ENCODE measurements at places on chromosomes 4 and X. TPM values are rescaled to one million over a fixed set of nuclear protein-coding genes. Genes with fewer than 3 reads are reported as not detected.

DNA sequence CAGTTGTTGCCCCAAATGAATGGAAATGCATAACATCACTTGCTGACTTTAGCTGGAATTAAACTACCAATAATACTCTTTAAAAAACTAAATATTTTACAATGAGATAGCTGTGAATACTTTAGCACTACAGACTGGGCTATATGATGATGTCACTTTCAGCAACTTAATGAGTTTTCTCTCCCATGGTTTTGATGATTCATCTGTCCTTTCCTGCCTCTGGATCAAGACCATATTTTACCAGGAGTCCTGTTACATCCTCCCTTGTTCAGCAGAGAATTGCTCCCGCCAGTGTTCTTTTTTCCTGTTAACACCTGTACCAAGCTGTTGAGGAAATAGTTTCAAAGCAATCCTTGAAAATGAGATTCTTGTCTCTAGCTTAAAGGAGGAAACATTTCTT is 543.0 kb downstream of the SPRY1 start:
- H3K4me3 ChIP-seq: no peak overlapping the region
- H3K27ac ChIP-seq: no peak overlapping the region
- no peak for DNase-seq
- no peaks in the 10 kb centered on the region for H3K27me3 ChIP-seq
- H3K4me1 ChIP-seq: no peaks in the 10 kb centered on the region

Gene DMRTC1B
- 2.5 TPM for polyA plus RNA-seq

GRCh38 chrX:48649102-48649501 is 34.5 kb upstream of the WAS start:
- no peaks in the 10 kb centered on the region for H3K4me1 ChIP-seq
- no peak overlapping the region for H3K27ac ChIP-seq
- no peaks in the 10 kb centered on the region for H3K27me3 ChIP-seq
- H3K36me3 ChIP-seq: no peaks in the 10 kb centered on the region
- DNase-seq: no peak
- no peak overlapping the region for H3K4me3 ChIP-seq

Gene RPL39
- 2,680 TPM for polyA plus RNA-seq

DNA sequence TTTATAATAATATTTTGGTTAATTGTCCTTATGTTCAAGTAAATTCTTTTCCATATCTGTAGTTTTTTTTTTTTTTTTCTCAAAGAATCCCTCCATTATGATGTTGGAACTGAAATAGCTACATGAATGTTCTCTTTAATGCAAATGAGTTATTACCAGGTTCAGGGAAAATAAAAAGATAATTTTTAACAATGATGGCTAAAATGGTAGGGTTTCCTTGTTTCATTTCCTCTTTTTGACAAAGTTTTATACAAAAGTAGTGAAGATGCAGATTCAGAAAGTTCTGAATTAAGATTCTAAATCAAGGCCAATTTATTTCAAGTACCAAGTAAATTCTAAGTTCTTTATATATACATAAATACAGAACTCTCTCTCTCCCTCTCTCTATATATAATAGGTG is 779.0 kb upstream of the INTU start:
- no peaks in the 10 kb centered on the region for H3K4me1 ChIP-seq
- H3K36me3 ChIP-seq: no peaks in the 10 kb centered on the region
- no peak overlapping the region for H3K27ac ChIP-seq
- no peak for DNase-seq

Gene SLC25A6
- 395 TPM for polyA plus RNA-seq

GRCh38 chr4:88802585-88803286 is 105.1 kb upstream of the NAP1L5 start:
- no peaks in the 10 kb centered on the region for H3K36me3 ChIP-seq
- no peak for DNase-seq

Gene DUX4
- polyA plus RNA-seq: not detected

DNA sequence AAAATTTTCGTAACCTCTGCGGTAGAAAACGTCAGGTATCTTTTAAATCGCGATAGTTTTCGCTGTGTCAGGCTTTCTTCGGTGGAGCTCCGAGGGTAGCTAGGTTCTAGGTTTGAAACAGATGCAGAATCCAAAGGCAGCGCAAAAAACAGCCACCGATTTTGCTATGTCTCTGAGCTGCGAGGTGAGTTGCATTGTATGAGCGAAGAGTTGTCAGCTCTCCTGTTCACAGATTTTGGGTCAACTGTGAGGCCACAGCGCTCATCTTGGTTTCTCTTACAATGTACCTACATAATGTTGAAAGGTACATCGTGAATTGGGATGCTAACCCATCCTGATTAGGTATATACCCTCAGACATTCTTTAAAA is 486 bp downstream of the CLCN3 start:
- DNase-seq: no peak
- H3K27ac ChIP-seq: peak overlapping the region; percentile 93
- no peaks in the 10 kb centered on the region for H3K36me3 ChIP-seq
- H3K4me1 ChIP-seq: peaks cover 28% of the 10 kb centered on the region

DNA sequence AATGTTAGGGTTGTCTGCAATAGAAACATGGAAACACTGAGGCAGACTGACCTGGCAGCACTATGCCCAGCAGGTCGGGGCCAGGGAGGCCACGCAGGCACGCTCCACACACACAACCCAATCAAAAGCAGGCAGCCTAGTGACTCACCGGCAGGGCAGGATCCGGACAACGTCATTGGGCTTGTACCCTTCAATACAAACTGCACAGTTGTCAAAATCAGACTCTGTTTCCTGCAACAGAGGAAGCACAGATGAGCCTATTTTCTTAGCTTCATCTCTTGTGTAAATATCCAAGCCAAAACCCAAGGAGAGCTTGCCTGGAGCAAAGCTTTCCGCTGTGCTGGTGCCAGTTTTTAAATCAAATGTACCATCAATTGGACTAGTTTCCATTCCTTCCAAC is 185.8 kb downstream of the RNF150 start:
- no peak for DNase-seq
- no peaks in the 10 kb centered on the region for H3K36me3 ChIP-seq
- no peak overlapping the region for H3K27ac ChIP-seq
- H3K4me1 ChIP-seq: no peaks in the 10 kb centered on the region

Gene SCOC
- polyA plus RNA-seq: 88.5 TPM

GRCh38 chr4:97867557-97868091 is 275.7 kb downstream of the STPG2 start:
- H3K36me3 ChIP-seq: no peaks in the 10 kb centered on the region
- DNase-seq: no peak
- H3K4me3 ChIP-seq: no peak overlapping the region
- H3K4me1 ChIP-seq: no peaks in the 10 kb centered on the region

DNA sequence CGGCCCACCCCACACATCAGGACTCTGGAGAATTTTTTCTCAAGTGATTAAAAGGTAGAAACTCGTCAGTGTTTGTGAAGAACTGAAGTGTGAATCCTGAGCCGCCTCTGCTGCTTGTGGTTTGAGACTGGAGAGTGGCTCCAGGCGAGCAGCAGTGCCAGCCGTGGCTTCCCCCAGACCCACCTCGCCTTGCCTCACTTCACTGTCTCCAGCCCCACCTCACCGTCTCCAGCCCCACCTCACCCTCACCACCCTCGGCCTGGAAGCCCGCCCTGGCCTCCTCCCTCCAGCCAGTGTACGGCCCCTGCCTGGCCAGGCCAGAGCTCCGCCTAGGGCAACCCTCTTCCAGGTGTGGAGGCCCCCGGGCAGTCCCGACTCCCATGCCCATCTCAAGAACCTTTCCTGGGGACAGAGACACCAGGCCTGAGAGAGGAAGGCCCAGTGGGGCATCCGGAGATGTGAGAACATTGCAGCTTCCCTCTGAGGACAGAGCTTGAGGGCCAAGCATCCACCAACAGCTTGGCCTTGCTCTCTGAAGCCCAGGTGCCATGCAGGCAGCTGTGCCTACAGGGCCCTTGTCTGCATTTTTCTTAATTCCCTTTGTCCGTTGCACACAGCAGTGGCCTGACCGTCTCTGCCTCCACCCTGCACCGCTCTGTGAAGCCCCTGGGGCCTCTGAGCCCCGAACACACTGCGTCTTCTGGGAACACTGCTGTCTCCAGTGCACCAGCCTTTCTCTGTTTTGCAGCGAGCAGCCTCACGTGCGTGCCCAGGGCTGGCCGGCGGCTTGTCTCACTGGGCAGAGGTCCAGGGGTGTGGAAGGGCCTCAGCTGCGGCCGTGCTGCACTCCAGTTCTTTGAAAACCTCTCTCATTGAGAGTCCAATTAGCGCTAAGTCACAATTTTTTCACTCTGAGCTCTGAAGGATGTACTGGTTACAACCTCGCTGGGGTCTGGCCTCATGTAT is 13.8 kb downstream of the SH3BP2 start:
- DNase-seq: peak; percentile 84
- no peaks in the 10 kb centered on the region for H3K27me3 ChIP-seq
- peaks cover 41% of the 10 kb centered on the region for H3K36me3 ChIP-seq
- peak overlapping the region; percentile 65 for H3K27ac ChIP-seq

DNA sequence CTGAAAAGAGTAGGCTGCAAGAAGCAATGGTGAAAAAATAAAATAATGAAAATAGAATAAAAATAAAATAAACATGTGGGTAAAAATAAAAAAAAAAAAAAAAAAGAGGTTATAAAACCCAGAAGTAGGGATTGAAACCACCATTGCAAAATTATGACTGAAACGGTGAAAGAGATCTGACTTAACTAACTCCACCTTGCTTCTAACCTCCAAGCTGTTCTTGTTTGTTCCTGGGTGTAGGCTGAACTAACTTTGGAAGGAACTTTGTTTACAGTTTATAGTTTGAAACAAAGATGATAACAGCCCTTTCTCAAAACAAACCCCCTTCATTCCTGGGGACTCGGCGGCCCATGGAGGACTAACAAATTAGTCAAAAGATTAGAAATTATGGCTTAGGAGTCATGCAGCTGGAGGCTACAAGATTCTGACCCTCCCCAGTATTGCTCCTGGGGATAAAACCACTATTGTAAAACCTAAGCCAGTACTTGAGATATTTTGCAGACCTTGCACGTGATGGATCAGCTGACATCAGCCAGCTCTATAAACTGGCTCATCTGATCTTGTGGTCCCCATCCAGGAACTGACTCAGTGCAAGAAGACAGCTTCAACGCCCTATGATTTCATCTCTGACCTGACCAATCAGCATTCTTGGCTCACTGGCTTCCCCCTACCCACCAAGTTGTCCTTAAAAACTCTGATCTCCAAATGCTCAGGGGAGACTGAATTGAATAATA is 30.4 kb downstream of the DDX60L start:
- DNase-seq: no peak
- peaks cover 49% of the 10 kb centered on the region for H3K36me3 ChIP-seq
- H3K27ac ChIP-seq: no peak overlapping the region
- peaks cover 22% of the 10 kb centered on the region for H3K4me1 ChIP-seq

GRCh38 chrX:74259885-74260491 is 44.0 kb upstream of the ZCCHC13 start:
- H3K4me3 ChIP-seq: no peak overlapping the region
- H3K36me3 ChIP-seq: no peaks in the 10 kb centered on the region
- DNase-seq: no peak
- H3K27ac ChIP-seq: no peak overlapping the region
- no peaks in the 10 kb centered on the region for H3K27me3 ChIP-seq

- peaks cover 22% of the 10 kb centered on the region for H3K27me3 ChIP-seq
- no peak for DNase-seq
- no peak overlapping the region for H3K27ac ChIP-seq
- H3K4me3 ChIP-seq: no peak overlapping the region
These were observed 11.9 kb upstream of the CCNQ start for GRCh38 chrX:153610836-153611213.

- DNase-seq: peak; percentile 52
- H3K36me3 ChIP-seq: no peaks in the 10 kb centered on the region
- H3K4me3 ChIP-seq: no peak overlapping the region
- H3K27ac ChIP-seq: no peak overlapping the region
- H3K27me3 ChIP-seq: no peaks in the 10 kb centered on the region
These were observed 22.4 kb upstream of the CLTRN start for GRCh38 chrX:15686818-15687685.

Gene FOXP3
- polyA plus RNA-seq: 0.43 TPM

DNA sequence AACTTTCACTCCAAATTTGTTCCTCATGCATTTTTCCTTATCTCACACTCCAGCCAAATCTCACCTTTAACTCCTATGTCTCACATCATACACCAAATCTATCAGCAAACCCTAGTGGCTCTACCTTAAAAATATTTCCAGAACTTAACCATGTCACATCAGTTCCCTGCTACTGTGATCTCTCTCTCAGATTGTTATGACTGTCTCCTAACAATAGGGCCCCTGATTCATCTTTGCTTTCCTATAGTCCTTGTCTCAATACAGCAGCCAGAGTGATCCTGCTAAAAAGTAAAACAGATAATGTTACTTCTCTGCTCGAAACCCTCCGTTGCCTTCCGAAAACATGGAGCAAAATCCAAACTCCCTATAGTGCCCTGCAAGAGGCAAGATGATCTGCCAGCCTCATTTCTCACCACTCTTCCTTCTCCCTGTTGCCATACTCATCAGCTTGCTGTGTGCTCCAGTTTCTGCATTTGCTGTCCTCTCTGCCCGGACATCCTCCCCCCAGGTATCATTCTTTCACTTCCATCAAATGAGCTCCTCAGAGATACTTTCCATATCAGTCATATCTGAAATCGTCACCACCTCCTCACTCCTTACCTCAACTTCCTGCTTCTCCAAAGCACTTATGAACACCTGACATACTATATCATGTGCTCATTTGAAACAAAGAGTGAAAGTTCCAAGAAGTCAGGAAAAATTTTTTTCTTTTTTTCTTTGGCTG is 293.4 kb upstream of the NR3C2 start:
- no peak overlapping the region for H3K4me3 ChIP-seq
- H3K27me3 ChIP-seq: no peaks in the 10 kb centered on the region
- H3K36me3 ChIP-seq: no peaks in the 10 kb centered on the region
- H3K4me1 ChIP-seq: no peaks in the 10 kb centered on the region
- no peak for DNase-seq
- H3K27ac ChIP-seq: no peak overlapping the region

DNA sequence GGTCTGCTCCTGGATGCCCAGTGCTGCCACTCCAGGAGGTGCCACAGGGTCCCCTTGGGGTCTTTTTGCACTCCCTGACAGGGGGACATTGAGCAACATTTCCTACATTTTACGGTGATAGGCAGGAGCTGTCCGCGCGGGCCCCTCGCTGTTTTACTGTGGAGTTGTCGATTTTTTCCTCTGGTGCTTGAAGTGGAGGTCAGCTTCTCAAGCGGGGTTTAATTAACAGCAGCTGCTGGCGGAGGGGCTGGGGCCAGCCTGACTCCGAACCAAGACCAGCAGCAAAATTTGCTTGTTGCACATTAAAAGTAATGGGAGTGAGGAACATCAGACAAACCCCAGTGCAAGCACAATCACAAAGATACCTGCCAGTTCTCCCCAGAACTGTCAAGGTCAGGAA is 13.2 kb upstream of the SH3TC1 start:
- no peaks in the 10 kb centered on the region for H3K27me3 ChIP-seq
- H3K4me3 ChIP-seq: no peak overlapping the region
- H3K36me3 ChIP-seq: no peaks in the 10 kb centered on the region
- no peak overlapping the region for H3K27ac ChIP-seq

GRCh38 chrX:8870411-8870810 is 69.2 kb upstream of the FAM9A start:
- DNase-seq: no peak
- H3K36me3 ChIP-seq: no peaks in the 10 kb centered on the region
- H3K27me3 ChIP-seq: no peaks in the 10 kb centered on the region

GRCh38 chrX:69031971-69032391 is 133.3 kb downstream of the PJA1 start:
- H3K27me3 ChIP-seq: no peaks in the 10 kb centered on the region
- no peak overlapping the region for H3K4me3 ChIP-seq
- H3K36me3 ChIP-seq: no peaks in the 10 kb centered on the region

Gene LRCH2
- polyA plus RNA-seq: 15.0 TPM

- H3K4me1 ChIP-seq: peaks cover 38% of the 10 kb centered on the region
- DNase-seq: no peak
- no peak overlapping the region for H3K4me3 ChIP-seq
- H3K27me3 ChIP-seq: no peaks in the 10 kb centered on the region
These were observed 1.3 kb upstream of the ATP10D start for GRCh38 chr4:47483745-47484144.
